ENCODE measurements at places on chromosomes 3 and 15.
A peak's percentile ranks its signal among the peaks of the same experiment; 100 is the strongest.

DNA sequence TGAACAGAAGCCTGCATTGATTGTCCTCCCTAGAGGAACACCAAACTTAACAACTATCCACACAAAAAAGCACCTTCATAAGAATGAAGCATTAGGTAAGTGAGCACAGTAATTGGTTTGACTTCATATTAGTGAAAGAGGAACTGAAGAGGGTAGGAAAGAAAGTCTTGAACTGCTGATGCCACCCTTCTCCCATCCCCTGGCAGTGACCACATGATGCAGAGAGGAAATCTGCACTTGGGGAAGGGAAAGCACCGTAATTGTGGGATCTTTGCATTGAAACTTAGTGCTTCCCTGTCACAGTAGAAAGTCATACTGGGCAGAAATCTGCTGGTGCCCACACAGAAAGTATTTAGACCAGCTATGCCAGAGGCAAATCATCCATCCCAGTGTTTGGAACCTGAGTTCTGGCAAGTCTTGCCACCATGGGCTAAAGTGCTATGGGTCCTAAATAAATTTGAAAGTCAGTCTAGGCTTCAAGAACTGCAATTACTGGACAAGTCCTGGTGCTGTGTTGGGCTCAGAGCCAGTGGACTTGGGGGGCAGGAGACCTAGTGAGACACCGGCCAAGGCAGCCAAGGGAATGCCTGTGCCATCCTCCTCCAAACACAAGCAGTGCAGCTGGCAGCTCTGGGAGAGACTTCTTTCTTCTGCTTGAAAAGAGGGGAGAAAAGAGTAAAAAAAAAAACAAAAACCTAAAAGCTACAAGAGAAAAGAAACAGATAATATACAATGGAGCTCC is 63.6 kb downstream of the SLC15A2 start:
- DNase-seq: no peak

DNA sequence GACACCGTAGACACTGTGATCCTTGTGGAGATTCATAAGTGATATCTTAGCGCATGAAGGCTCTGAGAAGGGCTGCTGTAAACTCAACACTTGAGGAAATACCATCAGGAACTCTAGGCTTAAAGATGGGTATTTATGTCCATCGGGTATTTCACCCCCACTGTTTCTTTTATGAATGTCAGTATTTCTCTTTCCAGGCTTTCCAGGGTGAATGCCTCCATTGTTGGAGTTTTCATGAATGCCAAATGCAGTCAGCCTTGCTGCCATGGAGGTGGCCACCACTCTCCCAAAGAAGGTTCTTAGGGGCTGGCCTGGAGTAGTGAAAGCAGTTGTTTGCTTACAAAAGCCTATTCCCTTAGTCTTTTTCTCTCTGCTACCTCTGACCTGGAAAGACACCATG is 259.2 kb downstream of the SLCO3A1 start:
- DNase-seq: no peak

DNA sequence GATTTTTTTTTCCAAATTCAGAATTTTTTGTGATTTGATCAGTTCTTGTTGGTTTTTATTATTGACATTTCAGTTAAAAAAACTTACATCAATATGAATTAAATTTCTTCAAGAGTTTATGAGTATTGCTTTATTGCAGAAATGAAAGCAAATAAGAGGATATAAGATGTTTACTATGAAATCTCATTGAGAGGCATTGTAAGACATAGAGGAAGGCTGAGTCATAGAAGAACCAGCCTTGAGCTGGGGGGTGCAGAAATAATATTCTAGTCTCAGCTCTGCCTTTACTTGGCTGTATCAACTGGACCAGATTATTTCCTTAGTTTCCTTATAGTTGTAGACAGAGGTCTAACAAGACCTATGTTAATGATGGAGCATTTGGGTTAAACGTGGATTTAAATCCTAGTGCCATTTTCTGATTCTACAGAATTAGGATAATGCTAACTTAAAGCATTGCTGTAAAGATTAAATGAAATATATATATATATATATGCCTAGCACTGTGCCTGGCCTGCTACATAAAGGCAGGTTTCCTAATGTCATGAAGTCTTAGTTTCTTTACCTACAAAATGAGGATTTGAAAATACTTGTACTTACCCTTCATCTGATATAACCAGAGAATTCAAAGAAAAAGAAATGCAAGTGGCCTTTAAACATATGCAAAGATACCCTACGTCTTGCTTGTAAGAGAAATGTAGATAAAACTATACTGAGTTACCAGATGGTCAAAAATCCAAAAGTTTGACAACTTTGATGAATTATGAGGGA is 7.3 kb downstream of the FAM98B start:
- DNase-seq: no peak

- DNase-seq: peak; percentile 79
Measured at GRCh38 chr3:12750223-12750622, 8.8 kb downstream of the TMEM40 start.

- no peak for DNase-seq
Measured at GRCh38 chr3:195905970-195906864, 2.1 kb downstream of the TNK2 start.

DNA sequence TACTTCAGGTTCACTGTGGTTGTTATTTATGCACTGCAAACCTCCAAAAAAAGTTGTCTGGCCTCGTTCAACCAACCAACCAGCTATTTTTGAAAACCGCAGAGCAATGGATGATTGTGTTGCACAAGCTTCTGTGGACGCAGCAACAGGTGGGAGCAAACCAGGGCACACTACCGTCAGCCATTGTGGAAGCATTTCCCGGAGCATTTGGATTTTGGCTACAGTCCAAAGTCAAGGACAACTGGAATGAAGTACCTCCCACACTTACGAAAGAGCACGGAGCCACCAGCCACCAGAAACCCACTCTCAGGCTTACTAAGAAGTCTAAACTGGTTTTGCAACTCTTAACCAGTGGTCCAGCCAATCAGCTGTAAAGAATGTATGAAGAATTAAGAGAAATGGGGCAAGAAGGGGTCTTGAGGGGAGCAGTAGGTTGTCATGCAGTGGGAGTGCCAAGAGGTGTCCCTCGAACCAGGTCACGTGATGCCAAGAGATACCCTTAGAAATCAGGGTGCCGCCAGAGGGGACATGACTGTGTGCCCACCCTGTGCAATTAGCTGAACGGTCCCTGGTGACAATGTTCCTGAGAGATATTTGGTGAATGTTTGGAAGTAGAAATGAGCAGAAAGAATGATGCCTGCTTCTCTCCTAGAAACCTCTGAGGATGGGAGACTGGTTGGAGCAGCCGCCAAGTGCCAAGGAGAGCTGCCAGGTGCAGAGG is 68.9 kb upstream of the PCSK6 start:
- no peak for DNase-seq

GRCh38 chr3:31906182-31906581 is 74.9 kb downstream of the OSBPL10 start:
- DNase-seq: no peak

DNA sequence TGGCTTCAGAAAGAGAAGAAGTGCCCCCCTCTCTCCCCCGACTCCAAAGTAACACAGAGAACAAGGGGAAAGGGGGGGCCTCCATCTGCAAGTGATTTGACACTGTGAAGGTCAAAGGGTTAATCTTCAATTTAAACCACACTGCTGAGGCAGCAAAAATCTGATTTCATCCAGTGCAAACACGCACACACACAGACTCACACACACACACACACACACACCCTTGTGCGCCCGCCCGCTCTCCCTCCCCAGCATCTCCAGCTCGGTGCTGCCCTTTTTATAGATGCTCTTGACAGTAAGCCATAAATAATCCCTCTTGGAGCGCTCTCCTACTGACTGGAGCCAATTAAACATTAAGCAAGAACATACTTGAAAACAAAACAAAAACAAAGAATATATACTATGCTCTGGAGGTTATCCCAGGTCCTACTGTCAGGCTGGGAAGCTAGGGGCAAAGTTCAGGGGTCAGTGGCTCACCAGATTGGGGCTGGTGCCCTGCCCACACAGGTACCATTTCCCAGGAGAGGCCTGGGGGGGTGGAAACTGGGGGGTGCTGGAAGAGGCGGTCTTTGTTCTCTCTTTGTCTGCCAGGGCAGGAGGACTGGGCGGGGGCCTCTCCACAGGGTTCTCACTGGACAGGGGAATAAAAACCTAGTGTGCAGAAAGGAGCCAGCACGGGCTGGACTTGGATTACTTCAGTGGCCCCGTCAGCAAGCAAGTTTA is 16.3 kb downstream of the BMF start:
- DNase-seq: no peak

DNA sequence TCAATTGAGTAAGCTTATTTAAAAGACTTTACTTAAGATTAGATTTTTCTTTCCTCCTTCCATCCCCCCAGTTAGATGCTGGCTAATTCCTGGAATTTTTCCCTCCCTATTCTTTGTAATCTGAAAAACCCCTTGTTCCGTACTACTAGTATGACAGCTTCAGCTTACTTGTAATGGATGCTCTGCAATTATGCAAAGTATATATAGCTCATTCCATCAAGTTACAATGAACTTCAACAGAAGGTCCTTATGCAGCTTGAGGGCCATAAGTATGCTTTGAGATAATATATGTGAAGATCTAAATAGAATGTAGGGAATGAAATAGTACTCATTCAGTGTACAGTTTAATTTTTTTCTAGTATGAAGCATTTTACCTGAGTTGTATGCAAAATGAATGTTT is 398.3 kb upstream of the NAALADL2 start:
- DNase-seq: no peak

DNA sequence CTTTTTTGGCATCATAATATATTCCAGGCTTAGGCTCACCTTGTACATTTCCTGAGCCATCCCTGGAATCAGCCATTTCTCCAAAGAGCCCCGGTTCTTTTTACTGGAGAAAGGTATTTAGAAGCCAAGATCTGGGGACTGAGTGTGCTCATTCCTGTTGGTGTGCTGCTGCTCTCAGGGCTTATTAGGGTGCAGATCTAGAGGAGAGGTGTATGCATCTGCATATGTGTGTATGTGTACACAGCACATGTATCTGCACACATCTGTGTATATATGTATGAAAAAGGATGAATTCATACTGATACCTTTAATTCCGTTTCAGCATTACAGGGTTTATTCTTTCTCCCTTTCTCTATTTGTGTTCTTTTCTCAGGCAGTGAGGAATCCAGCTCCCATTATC is 162.1 kb upstream of the BHLHE40 start:
- no peak for DNase-seq

- no peak for DNase-seq
Measured at GRCh38 chr15:99731336-99732123, 1.7 kb downstream of the LYSMD4 start.

DNA sequence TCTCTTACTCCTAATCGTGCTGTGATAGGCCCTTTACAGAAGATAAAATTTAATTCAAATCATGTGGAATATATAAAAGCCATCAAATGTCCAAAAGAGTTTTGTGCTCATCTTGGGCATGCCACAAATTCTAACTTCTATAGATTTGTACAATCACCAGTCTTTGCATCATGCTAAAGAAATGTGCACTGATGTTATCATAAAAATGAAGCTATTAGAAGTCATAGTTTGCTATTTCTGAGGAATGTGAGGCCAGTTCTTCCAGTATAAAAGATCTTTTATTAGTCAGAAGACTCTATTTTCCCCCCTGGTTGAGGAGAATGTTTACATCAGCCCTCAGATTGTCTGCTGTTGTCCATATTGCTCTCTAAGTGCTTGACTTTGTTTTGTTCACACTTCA is 2.1 kb upstream of the ANXA2 start:
- peak; percentile 70 for DNase-seq

DNA sequence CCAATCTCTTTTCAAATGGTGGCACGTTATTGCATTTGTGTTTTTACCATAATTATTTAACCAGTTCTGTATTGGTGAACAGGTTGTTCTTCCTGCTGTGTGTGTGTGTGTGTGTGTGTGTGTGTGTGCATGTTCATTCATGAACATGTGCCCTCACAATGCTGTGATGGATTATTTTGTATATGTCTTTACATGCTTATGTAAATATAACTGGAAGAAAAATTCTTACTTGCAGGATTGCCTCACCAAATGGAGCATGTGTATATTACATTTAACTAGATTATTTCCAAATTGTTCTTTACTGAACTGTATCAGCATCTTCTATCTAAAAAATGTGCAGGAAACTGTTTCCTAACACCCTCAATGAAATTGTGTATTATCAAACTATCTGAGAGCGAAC is 175.2 kb upstream of the ZPLD1 start:
- no peak for DNase-seq

GRCh38 chr3:194705227-194705626 is 19.5 kb downstream of the FAM43A start:
- DNase-seq: no peak

- peak; percentile 27 for DNase-seq
Measured at GRCh38 chr15:41695750-41696436, 35.7 kb downstream of the MGA start.

GRCh38 chr15:48565560-48566482 is 79.7 kb downstream of the FBN1 start:
- no peak for DNase-seq

DNA sequence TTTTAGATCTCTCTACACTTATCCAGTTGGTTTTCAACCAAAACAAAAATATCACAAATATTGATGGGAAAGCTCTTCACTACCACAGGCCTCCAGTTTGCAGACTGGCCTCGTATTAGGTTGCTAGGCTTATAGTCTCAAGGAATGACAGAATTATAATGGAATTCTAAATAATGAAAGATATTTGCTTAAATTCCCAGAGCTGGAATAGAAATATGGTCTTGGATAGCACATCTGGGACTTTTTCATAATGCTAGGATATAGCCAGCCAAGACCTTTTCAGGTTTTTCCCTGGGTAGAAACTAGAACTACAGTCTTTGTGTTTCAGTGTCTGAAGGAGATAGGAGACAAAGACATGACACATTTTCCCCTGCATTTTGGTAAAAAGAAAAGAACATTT is 121.9 kb upstream of the STAC start:
- no peak for DNase-seq

GRCh38 chr3:2148561-2149340 is 50.1 kb downstream of the CNTN4 start:
- DNase-seq: no peak

GRCh38 chr3:38102444-38102814 is 34.5 kb downstream of the ACAA1 start:
- no peak for DNase-seq

DNA sequence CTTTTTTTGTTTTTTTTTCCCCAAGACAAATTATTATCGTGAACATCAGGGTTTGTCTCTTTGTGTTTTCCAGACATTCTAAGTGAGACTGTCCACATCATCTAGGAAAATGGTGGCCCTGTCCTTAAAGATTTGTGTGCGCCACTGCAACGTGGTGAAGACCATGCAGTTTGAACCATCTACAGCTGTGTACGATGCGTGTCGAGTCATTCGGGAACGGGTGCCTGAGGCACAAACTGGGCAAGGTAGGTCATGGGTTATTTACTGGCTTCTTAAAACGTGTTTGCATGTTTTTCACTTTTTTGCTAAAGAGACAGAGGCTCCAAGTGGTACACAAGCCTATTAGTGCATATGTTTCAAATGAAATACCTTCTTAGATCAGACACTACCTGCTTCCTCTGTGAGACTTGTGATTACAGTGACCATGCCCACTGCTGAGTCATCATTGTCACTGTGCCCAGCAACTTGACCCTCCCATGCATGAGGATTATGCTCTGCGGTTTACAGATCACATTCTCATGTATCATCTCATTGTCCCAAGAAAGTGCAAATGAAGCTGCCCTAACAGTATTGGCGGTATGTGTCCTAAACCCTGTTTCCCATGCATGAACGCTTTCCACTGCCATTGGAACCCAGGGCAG is 395.2 kb upstream of the TPM1 start:
- DNase-seq: peak; percentile 97

All from RCC 7860 (cell line).